NCI-H1417 treated with DMSO at 0.1 percent for 48 hours (cell line): ENCODE measurements at places on chromosomes 11 and 22.

DNA sequence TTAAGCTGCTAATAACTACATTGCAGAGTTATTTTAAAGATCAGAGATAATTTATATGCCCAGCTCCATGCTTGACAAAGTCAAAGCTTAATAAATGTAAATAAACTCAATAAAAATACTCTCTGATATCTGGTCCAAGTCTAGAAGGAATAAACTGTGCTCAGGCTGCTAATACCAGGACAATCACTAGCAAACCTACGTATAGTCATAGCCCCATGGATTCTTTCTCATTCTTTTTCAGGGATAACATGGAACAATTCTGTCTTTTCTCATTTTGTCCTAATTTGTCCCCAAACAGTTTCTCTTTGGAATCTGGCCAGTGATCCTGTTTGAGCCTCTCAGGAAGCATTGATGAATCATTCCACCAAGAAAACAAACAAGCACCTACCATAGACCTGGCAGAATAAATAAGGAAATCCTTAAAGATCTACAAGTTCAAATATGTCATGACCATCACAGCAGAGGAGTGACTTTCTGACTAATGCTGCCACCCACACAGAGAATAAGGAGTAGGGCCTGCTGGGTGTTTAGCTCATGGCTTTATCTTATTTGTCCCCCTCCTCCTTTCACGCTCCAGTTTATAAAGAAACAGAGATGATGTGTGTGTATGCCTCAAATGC, 14.1 kb upstream of the B3GNT6 start:
- no peak for DNase-seq

- DNase-seq, result no peak
These were observed 6.5 kb downstream of the CSNK1E start for GRCh38 chr22:38310518-38311322.

- no peak for DNase-seq
These were observed 661 bp upstream of the MALAT1 start for GRCh38 chr11:65498042-65498726.

- no peak for DNase-seq
These were observed 6.3 kb downstream of the CD44 start for GRCh38 chr11:35145271-35145670.

DNA sequence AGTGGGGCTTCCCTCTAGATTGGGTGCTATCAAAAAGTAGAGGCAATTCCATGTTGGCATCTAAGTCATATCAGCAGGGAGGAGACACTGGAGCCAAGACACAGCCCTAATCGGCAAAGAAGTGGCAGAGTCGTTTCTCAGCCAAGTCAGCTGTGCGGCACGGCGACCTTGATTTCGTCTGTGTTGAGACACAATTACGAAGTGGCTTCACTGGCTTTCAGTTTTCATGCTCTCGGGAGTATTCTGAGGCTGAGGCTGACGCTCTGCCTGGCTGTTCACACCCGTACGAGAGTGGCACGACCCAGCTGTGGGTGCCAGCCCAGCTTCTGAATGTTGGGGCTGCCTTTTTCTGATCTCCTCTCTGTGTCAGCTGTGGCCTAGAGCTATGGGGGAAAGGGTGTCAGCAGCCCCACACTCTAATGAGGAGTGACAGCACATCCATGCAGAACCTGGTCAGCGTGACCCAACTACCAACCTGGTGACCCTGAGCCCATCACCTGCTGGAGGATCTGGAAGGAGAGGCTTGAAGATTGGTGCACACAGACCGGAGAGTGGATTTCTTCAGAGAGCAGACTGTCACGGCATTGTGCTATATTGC, 105.7 kb upstream of the TMEM45B start:
- no peak for DNase-seq

GRCh38 chr11:69116671-69117070, 39.1 kb upstream of the SMIM38 start:
- DNase-seq, result no peak

DNA sequence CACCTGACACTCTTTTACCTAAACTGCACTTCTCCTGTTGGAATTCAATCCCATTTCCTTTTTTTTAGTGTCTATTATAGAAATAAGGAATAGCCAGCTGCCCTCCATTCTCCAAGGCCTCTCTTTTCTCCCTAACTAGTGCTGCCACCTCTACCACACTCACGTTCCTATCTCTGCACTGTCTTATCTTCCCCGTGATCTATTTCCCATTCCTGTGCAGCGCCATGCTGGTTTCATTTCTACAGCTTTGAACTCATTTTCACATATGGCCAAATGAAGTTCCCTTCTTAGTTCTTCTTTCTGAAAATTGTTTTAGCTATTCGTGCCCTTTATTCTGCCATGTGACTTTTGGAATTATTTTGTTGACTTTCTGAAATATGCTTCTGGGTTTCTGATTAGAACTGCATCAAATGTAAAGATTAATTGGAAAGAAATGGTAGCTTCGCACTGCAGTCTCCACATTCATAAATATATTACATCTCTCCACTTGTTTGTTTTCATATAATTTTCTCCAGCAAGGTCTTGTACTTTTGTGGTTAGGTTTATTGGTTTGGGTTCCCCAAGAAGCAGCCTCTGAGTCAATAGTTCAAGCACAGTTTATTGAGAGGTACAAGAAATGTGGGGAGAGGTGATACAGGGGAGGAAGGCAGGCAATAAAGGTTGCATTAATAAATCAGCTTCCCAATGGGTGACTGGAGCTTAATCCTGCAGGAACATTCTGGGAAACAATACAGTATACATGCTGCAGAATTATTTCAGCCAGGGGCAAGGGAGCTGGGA, 43.7 kb upstream of the DRD2 start:
- no peak for DNase-seq

GRCh38 chr22:23847991-23848864, 9.4 kb upstream of the DERL3 start:
- no peak for DNase-seq

DNA sequence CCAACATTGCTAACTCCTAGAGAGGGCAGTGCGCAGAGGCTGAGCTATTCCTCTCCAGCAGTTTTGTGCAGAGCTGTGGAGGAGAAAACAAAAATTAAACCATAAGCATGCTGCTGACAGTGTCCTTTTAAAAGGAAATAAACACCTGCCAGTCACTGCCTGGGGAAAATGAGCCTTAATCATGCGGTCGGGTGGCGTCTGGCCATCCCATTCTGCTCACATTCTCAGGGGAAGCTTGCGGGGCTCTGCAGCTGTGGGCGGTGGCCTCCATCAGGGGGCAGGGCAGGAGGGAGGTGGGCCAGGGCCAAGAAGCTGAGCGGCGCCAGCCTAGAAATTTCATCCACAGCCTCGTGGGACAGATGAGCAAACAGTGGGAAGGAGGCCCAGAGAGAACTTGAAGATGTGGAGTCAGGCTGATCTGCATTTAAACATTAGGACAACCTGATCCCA, 71.0 kb upstream of the TP53I11 start:
- no peak for DNase-seq

DNA sequence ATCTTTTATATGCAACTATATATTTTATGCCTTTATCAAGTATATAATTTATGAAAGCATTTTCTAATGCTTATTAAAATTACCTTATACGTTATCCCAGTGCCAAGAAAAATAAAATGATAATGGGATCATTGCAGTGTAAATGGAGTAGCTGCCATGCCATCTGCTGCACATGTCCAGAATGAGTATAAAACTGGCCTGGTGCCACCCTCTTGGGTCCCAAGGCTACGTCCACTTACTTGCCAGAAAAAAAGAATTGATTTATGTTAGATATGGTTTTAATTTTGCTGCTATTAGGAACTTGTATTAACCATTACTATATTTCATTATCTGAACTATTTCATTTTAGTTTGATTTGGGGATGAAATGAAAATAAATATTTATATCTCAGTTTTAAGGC, 1127.1 kb upstream of the CNTN5 start:
- DNase-seq, result no peak

GRCh38 chr22:46905415-46905814, 143.0 kb downstream of the TBC1D22A start:
- no peak for DNase-seq

- DNase-seq, result no peak
These were observed 128.7 kb downstream of the C11orf58 start for GRCh38 chr11:16867097-16867496.

DNA sequence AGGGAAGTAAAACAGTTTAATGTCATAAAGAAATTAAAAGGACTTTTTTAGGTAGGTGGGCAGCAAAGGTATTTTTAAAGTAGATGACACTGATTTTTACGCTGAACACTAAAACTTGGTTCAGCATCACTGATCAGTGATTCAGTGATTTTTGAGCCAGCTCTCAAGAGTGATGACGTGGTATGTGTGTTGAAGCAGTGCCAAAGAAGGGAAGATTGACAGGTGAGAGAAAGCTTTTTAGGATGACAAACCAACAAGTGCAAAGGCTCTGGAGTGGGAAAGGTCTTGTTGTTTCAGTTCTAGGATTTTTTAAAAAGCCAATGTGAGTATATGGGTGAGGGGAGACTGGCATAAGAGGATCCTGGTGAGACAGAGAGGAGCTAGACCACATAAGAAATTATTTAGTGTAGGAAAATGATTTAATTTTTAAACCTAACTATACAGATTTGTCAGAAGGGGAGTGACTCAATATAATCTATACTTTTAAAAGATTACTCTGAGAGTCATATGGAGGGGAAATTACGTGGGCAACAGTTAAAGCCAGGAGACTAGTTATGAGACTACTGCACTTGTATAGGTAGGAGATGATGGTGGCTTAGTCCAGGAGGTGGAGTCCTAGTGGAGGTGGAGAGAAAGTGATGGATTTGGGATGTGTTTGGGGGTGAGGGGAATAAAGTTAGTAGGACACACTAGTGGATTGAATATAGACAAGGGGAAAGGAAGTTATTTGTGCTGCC, 17.6 kb upstream of the CALCB start:
- DNase-seq, result no peak

DNA sequence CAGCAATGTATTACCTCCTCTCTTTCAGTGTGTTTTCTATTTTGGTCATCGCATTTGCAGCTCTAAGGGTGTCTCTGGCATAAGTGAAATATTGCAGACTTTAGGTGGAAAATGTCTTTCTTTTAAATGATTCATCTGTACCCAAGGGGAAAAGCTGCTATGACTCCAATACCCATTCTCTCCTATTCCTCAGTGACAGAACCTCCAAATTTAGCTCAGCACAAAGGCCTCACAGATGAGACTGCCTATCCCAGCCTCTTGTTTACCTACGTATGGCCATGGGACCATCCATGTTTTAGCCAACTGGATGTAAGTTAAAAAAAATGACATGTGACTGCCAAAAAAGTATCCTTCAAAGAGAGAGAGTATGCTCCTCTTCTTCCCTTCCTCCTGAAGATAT, 7.9 kb downstream of the MTMR2 start:
- no peak for DNase-seq

DNA sequence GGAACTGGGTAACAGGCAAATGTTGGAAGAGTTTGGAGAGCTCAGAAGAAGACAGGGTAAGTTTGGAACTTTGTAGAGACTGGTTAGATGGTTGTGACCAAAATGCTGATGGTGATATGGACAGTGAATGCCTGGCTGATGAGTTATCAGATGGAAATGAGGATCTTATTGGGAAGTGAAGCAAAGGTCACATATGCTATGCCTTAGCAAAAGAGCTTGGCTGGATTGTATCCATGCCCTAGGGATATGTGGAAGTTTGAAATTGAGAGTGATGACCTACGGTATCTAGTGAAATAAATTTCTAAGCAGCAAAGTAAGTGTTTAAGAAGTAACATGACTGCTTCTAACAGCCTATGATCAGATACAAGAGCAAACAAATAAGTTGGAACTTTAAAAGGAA, 17.8 kb downstream of the BBOX1 start:
- DNase-seq, result no peak

DNA sequence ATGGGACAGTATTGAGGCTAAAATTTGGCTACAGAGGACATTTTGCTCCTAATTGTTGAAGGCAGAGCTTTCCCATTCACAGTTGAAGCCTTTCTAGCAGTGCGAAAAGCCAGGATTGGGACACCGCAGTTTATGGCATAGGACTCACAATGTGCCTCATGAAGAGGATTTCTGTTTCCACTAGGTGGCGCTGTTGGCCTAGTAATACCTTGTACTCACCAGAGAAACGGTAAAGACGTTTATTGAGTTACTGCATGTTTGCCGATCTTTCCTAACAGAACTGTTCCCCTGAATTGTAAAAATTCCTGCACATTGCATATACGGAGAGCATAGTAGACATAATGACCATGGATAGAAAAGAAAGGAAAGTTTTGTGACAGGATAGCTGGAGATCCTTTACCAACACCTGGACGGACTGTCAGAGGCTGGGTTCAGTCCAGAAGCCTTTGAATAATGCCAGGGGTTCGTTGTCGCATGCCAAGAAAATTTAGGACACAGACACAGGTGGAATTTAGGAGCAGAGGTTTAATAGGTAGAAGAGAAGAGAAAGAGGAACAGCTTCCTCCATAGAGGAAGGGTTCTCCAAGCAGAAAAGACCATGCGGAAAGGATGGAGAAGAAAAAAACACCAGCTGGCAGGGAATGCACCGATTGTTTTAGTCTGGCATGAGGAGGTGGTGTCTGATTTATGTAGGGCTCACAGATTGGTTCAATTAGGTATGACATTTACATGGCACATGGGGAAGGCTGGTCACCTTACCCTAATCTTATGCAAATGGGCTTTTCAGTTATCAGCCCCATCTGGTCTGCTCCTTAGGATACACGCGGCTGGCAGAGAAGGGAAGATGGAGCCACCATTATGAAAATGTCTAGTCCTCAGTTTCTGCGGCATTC, 10.8 kb upstream of the OR51D1 start:
- peak; percentile 47 for DNase-seq

GRCh38 chr11:74952752-74953151, 3.7 kb downstream of the SPCS2 start:
- DNase-seq, result no peak

- no peak for DNase-seq
These were observed 42.7 kb upstream of the FGF3 start for GRCh38 chr11:69861901-69862300.

- DNase-seq, result no peak
These were observed 378 bp downstream of the OR51D1 start for GRCh38 chr11:4637662-4638047.

- DNase-seq, result no peak
These were observed 7.2 kb downstream of the CRELD2 start for GRCh38 chr22:49925525-49926128.

DNA sequence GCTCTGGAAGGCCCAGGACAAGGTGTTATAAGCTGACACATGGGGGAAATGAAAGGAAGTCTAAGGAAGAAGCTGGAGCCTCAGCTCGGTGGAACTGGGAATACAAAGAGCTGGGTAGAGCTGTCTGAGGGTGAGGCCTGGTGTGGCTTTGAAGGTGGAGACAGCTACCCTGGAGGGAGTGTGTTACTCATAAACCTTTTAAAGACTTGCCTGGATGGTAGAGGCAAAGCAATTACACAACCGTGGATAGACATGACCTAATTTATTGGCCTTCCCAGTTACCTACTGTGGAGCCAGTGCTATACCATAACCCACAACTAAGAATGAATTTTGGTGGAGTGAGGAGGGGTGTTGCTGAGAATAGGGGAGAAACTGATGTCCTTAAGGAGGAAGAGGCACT, 22.6 kb downstream of the EXPH5 start:
- DNase-seq, result no peak

- DNase-seq, result peak; percentile 42
These were observed 64.9 kb downstream of the ENDOD1 start for GRCh38 chr11:95154514-95154913.

GRCh38 chr22:39207141-39208012, 37.4 kb downstream of the PDGFB start:
- no peak for DNase-seq
